A549 (cell line): ENCODE measurements at places on chromosomes 16 and 17. TPM values are rescaled to one million over a fixed set of nuclear protein-coding genes. Genes with fewer than 3 reads are reported as not detected.

DPEP1 gene
- 0.97 to 1.3 TPM (median 1.1 TPM) in 3 replicates for polyA plus RNA-seq

DNA sequence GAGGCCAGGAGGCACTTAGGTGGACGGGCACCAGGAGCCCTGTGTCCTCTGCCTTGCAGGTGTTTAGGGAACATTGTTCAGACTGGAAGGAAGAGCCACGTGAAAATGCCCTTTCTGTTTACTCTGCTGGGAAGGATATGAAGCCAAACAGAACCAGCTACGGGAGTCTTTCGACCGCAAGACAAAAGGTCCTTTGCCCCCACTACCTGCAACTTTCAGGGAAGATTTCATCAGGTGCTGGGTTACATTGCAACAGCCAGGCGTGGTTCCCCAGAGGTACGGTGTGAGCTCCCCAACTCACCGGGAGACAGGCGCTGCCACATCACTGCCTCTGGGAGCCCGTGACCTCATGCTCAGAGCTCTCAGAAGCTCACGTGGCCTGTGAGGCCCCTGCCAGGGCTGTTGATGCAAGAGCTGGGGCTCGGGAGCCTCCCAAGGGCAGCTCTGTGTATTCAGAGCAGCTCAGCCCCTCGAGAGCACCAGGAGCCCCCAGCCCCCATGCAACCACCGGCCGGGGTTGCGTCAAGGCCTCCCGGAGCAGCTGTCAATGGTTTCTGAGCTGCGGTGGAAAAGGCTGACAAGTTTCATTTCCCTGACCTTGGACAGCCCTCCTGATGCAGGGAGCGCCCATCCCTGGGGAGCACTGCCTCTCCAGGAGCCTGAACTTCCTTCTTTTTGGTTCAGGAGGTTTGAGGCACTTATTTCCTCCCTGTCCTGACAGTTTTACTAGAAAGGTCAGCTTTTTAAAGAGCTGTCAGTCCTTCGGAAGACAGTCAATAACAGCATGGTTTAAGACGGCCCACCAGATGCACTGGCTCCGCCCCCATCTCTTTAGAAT, 42.1 kb downstream of the TBC1D16 start:
- peak; percentile 96 for DNase-seq

- DNase-seq = no peak
Observed at GRCh38 chr17:27849474-27850185, 43.5 kb downstream of the LYRM9 start.

- DNase-seq = peak; percentile 81
Observed at GRCh38 chr17:27540318-27541101, 84.3 kb downstream of the KSR1 start.

DNA sequence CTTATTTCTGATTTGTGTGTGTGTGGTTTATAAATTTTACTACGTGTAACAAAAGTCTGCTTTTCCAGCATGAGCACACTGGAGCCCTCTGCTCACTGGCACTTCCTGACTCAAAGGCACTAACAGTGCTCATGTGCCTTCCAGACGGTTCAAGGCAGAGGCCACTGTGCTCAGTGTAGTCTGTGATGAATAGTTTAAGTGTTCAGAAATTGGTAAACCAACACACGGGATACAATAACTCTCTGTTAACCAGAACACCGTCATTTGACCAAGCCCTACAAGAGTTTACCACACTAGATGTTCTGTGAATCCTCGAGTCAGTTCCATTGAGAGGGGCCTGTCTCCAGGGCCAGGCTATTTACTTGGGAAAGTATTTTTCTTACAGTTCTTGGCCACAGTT, 191.9 kb downstream of the MRTFB start:
- DNase-seq = no peak
